GM12878 (cell line): ENCODE measurements at places on chromosomes 5 and 9. TPM values are rescaled to one million over a fixed set of nuclear protein-coding genes. Genes with fewer than 3 reads are reported as not detected.

The GAPT gene
- total RNA-seq, result 0.29 and 0.67 TPM in 2 replicates

The PDGFRB gene
- 2.2 and 3.3 TPM in 2 replicates for total RNA-seq

The POLR3G gene
- 18.3 and 18.4 TPM in 2 replicates for total RNA-seq

The GGTA1 gene
- 0.13 TPM in 2 replicates for total RNA-seq

GRCh38 chr5:171250738-171251137 lies 58.3 kb upstream of the TLX3 start:
- H3K36me3 ChIP-seq, result no peaks in the 10 kb centered on the region
- DNase-seq, result no peak
- no peak overlapping the region for H3K4me3 ChIP-seq
- H3K27me3 ChIP-seq, result no peaks in the 10 kb centered on the region
- H3K4me1 ChIP-seq, result no peaks in the 10 kb centered on the region

DNA sequence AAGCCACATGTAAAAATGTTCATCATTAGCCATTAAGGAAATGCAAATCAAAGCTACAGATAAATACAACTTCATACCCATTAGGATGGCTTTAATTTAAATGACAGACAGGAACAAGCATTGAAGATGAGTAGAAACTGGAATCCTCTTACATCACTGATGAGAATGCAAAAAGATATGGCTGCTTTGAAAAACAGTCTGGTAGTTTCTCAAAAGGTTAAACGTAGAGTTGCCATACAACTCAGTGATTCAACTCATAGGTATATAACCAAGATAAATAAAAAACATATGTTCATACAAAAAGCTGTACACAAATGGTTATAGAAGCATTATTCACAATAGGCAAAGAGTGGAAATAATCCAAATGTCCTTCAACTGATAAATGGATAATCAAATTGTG lies 228.8 kb upstream of the ZNF462 start:
- H3K27ac ChIP-seq, result no peak overlapping the region
- no peak for DNase-seq
- H3K4me1 ChIP-seq, result no peaks in the 10 kb centered on the region
- H3K36me3 ChIP-seq, result no peaks in the 10 kb centered on the region

DNA sequence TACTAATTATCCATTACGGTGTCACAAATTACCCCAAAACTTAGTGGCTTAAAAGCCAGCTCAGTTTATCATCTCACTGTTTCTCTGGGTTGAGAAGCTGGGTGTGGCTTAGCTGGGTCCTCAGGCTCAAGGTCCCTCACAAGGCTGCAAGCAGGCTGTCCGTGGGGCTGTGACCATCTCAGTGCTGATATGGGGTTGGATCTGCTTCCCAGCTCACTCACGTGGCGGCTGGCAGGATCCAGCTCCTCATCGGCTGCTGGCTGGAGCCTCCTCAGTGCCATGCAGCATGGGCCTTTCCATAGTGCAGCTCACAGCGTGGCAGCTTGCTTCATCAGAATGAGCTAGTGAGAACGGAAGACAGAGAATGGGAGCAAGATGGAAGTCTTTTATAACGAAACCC lies 128.5 kb upstream of the CPEB4 start:
- no peak overlapping the region for H3K4me3 ChIP-seq
- H3K27ac ChIP-seq, result no peak overlapping the region
- H3K4me1 ChIP-seq, result peaks cover 2% of the 10 kb centered on the region; the same call in 1 of the 2 replicates

DNA sequence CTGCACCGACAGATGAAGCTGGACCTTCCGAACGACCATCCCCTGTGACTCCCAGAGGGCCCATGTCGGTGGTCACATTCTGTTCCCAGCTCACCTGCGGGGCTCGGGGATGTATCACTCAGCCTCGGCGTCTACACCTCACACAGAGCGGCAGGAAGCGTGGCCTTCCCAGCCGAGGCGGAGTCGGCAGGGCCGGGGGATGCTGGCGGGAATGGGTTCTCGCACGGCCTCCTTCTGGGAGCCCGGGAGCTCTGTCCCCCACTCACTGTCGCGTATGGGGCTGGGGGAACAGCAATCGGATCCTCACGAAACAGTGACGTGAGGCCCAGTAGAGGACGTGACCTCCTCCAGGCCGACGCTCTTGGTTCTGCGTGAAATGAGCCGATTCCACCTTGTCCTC lies 20.4 kb downstream of the NACC2 start:
- DNase-seq, result no peak
- H3K27ac ChIP-seq, result no peak overlapping the region
- no peak overlapping the region for H3K4me3 ChIP-seq
- H3K27me3 ChIP-seq, result no peaks in the 10 kb centered on the region

DNA sequence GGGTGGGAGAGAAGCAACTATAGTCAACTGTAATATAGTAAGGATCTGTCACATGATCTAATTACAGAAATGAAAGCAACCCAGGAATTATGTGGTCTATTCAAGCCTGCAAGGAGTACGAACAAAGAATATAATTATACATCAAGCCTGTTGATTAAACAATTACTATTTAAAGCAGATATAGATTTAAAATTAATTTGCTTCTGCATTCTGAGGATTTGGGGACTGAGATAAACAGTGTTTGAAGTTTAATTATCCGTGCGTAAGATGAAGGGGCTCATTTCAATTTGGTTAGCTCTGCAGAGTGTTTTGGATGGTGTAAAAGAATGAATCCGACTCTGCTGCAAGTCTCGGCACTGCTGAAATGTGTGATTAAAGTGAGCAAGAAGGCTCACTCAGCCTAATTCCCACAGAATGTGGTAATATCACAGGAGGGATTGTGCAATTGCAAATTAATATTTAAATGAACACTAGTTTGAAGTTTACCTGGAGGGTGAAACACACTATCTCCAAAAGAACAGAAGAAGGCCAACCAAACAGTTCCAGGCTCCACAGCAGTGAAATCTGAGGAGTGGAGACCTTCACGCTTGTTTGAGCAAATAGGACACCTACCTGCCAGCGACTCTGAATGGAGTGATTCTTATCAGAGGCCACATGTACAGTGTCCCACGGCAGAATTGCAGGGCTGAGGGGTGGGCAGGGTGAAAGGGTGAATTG lies 420.6 kb upstream of the SLC30A5 start:
- no peaks in the 10 kb centered on the region for H3K36me3 ChIP-seq
- no peaks in the 10 kb centered on the region for H3K4me1 ChIP-seq
- H3K27ac ChIP-seq, result no peak overlapping the region
- no peak for DNase-seq

- no peak overlapping the region for H3K4me3 ChIP-seq
- H3K36me3 ChIP-seq, result no peaks in the 10 kb centered on the region
- H3K27ac ChIP-seq, result no peak overlapping the region
- DNase-seq, result no peak
- no peaks in the 10 kb centered on the region for H3K27me3 ChIP-seq
Observed at GRCh38 chr5:58542709-58543108, 40.2 kb upstream of the RAB3C start.

DNA sequence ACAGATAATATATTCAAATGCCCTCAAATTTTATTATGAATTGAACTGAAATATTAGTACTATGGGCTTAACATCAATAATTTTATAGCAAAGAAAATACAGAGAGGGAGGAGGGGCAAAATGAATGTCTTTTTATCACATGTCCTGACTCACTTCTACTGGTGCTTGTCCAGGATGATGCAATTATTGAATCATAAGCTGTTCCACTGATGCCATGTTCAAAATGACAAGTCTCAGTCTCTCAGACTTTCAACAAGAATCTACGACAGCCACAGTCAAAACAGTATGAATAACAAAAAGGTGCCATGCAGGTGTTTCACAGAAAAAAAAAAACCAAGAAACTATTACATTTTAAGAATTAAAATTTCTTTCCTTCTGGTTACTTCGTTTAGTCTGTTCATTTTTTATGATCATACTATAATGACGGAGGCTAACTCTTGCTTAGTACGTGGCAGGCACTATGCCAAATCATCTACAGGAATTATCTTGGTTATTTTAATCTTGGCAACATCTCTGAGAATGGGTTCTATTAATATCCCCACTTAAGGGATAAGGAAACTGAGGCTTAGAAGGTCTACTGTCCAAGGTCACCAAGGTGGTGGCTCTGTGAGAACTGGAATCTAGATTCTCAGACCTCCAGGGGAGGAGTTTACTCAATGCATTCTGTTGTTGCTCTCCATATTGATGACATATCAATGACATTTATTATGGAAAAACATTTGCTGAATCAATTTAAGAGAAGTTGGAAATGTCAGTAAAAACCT lies 61.5 kb downstream of the NR3C1 start:
- H3K4me1 ChIP-seq, result peaks cover 5% of the 10 kb centered on the region; the same call in 1 of the 2 replicates
- H3K36me3 ChIP-seq, result peaks cover 16% of the 10 kb centered on the region
- DNase-seq, result no peak
- no peaks in the 10 kb centered on the region for H3K27me3 ChIP-seq
- H3K27ac ChIP-seq, result no peak overlapping the region

DNA sequence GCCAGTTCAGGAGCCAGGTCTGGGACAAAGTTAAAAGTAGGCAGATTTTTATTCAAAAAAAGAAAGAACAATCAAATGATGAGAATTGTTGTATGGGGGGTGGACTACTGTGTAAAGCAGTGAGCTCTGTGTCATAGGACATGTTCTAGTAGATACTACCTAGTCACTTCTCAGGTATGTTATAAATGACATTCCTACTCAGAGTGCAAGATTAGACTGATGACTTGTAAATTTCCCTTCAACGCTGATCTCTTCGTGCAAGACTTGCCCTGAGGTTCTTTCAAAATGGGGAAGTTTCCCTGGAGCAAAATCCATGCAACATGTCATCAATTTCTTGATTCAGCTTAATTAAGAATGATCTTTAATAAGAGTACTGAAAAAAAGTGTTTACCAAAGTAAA lies 175.1 kb downstream of the RORB start:
- no peak overlapping the region for H3K4me3 ChIP-seq
- no peaks in the 10 kb centered on the region for H3K4me1 ChIP-seq
- no peaks in the 10 kb centered on the region for H3K36me3 ChIP-seq
- DNase-seq, result no peak

DNA sequence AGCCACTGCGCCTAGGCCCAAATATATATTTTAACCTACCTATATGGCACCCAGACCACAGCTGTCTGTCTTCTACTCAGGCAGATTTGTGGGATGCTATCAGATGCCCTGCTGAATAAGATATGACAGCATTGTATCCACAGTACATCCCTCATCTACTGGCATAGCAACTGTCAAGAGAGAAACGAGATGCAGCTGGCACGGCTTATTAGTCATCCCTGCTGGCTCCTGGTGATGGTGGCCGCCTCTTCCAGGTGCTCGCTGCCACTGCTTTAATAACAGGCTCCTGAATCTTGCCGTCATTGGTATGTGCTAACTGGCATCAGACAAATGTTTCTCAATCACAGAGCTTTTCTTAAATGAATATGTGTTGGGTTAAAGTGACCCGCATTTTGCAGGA lies 34.0 kb downstream of the B4GALT1 start:
- peaks cover 68% of the 10 kb centered on the region for H3K4me1 ChIP-seq
- no peak overlapping the region for H3K27ac ChIP-seq
- no peaks in the 10 kb centered on the region for H3K27me3 ChIP-seq
- DNase-seq, result no peak
- H3K4me3 ChIP-seq, result no peak overlapping the region
- H3K36me3 ChIP-seq, result peaks cover 33% of the 10 kb centered on the region

GRCh38 chr5:53825926-53826325 lies 265.5 kb downstream of the NDUFS4 start:
- no peak overlapping the region for H3K27ac ChIP-seq
- H3K4me3 ChIP-seq, result no peak overlapping the region
- H3K4me1 ChIP-seq, result peaks cover 4% of the 10 kb centered on the region; the same call in 1 of the 2 replicates

DNA sequence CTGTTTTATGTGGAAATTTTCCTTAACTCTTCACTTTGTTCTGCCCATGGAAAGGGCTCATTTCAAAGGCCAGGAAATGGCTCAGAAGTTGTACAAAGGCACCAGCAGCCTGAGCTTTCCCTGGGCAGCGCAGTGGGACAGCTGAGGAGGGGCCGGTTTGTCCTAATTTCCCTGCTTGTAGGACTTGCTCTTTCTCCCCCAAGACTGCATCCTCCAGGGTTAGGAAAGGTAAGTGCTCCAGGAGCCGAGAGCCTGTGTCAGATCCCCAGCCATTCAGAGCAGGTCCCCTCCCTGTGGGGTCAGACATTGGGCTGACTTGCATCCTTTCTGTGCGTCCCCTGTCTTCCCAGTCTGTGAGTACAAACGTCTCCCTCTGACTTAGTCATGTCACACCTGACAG lies 43.5 kb downstream of the AGXT2 start:
- no peak overlapping the region for H3K27ac ChIP-seq
- H3K4me3 ChIP-seq, result no peak overlapping the region

DNA sequence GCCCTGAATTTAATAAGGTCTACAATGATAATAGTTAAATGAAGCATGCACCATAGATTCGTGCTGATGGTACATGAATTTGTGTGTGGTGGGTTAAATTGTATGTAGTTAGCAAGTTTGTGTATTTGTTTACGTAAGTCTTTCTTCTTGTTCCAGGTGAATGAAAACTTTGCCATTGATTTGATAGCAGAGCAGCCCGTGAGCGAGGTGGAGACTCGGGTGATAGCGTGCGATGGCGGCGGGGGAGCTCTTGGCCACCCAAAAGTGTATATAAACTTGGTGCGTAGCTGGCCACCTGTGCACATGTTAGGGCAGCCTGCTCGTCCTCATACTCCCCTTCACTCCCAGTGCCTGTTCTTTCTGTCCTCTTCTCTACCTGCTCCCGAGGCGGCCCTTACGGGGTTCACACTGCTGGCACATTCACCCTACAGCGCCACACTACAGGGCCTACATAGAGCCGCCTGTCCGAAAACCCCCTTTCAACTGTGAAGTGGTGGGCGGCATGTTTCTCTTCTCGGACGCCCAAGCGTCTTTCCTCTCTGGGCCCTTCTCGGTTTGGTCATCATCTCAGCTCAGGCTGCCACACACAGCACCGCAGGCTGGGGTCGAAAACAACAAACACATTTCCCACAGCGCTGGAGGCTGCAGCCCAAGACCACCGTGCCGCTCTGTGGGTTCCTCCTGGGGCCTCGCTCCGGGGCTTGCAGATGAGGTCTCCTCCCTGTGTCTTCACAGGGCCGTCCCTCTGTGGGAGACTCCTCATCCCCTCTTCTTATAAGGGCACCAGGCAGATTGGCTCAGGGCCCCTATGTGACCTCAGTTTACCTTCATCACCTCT lies 13.2 kb downstream of the NDUFS6 start:
- no peaks in the 10 kb centered on the region for H3K27me3 ChIP-seq
- H3K4me3 ChIP-seq, result no peak overlapping the region
- DNase-seq, result no peak
- H3K4me1 ChIP-seq, result no peaks in the 10 kb centered on the region; the same call in 1 of the 2 replicates
- no peak overlapping the region for H3K27ac ChIP-seq

DNA sequence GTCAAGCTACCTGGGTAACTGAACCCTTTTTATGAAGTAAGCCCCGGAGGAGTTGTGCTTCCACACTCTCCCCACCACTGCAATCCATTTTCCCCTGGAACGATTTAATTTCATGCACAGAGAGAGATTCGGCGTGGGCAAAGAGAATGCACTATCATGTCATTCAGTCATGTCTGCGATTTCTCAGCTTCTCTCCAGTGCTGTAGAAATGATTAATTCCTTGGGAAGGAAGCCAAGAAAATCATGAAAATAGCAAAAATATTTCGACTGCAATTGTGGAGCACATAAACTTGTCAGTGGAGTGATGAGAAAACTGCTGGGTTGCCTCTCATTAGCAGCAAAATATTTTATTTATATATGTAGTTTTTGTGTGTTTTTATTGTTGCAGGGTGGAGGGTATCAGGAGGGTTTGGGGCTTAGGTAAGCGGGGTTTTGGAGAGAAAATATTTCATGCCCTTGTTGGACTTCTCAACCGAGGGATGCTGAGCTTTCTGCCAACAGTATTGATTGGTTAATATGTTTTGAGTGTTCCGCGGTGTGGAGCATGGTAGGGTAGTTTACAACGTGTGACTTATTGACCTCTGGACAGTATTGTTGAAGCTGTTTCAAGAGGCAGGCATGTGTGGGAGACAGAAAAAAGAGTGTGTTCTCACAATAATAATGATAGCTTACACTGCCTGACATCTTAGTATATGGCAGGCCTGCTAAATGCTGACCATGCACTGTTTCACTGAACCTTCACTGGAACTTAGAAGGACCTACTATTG lies 69.3 kb downstream of the SGCD start:
- H3K27ac ChIP-seq, result no peak overlapping the region
- no peak overlapping the region for H3K4me3 ChIP-seq
- no peak for DNase-seq
- no peaks in the 10 kb centered on the region for H3K27me3 ChIP-seq
